Hair follicular keratinocyte (primary cell): ENCODE measurements at places on chromosomes 7 and 10. TPM values are rescaled to one million over a fixed set of nuclear protein-coding genes. Genes with fewer than 3 reads are reported as not detected.

The PNLIPRP1 gene
- not detected in 2 replicates for total RNA-seq

The TAS2R38 gene
- not detected in 2 replicates for total RNA-seq

The HYAL4 gene
- total RNA-seq: 0.04 TPM in 1 of 2 replicates, not detected in the other

The SKIDA1 gene
- 0.04 TPM in 1 of 2 replicates, not detected in the other for total RNA-seq

The CALD1 gene
- total RNA-seq: 110 TPM in 2 replicates

The JCAD gene
- under 0.01 and 0.38 TPM in 2 replicates for total RNA-seq

The ATRNL1 gene
- not detected in 2 replicates for total RNA-seq

The ZDHHC16 gene
- 53.5 and 58.4 TPM in 2 replicates for total RNA-seq

The TMEM209 gene
- total RNA-seq: 14.4 and 15.1 TPM in 2 replicates

The REPIN1 gene
- total RNA-seq: 28.5 and 36.2 TPM in 2 replicates
